ENCODE measurements at places on chromosomes 2 and 18. TPM values are rescaled to one million over a fixed set of nuclear protein-coding genes. Genes with fewer than 3 reads are reported as not detected.

GRCh38 chr2:218273908-218274249, 3.6 kb downstream of the PNKD start:
- H3K4me1 ChIP-seq = peaks cover 51% of the 10 kb centered on the region
- no peaks in the 10 kb centered on the region for H3K27me3 ChIP-seq
- H3K4me3 ChIP-seq = no peak overlapping the region
- peaks cover 53% of the 10 kb centered on the region for H3K36me3 ChIP-seq
- no peak for DNase-seq
- H3K27ac ChIP-seq = peak overlapping the region; percentile 25

GRCh38 chr2:101026253-101026701, 24.2 kb downstream of the RPL31 start:
- no peaks in the 10 kb centered on the region for H3K27me3 ChIP-seq
- no peak for DNase-seq
- H3K27ac ChIP-seq = no peak overlapping the region

DNA sequence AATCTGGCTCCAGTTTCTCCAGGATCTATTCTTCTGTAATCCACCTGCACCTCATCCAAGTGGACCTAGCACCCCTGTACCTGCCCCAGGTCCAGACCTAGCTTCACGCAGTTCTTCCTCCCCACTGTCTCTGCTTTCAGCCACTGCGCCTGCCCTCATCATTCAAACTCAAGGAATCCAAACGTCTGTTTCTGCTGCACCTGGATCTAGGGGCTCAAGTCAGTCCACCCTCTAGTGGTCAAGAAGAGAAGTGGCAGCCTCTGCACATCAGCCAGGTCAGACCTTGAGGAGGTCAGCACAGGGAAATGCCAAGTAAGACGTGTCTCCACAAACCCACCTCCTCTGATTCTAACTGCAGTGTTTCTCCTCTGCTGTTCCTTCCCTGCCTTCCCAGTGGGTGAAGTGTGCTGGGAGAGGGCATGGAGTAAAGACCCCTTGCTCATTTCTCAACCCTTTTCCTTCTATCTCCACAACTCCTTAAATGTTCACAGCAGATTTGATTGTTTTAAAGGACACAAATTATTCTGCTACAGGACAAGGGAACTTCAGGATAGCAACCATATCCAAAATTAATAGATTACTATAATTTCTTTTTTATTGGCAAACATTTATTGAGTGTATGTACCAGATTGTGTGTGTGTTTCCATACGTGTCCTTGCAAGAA, 8.6 kb upstream of the RNF152 start:
- no peaks in the 10 kb centered on the region for H3K36me3 ChIP-seq
- no peak overlapping the region for H3K27ac ChIP-seq
- no peaks in the 10 kb centered on the region for H3K4me1 ChIP-seq
- DNase-seq = peak; percentile 46

DNA sequence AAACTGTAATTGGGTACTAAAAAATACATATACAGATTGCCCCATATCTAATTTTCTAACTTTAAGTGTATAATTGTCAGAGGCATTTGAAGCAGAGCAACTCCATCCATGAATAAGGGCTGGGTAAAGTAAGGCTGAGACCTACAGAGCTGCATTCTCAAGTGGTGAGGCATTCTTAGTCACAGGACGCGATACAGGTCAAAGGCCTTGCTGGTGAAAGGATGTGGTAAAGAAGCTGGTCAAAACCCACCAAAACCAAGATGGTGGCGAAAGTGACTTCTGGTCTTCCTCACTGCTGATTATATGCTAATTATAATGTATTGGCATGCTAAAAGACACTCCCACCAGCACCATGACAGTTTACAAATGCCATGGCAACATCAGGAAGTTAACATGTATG, 50.0 kb downstream of the SLC8A1 start:
- no peak overlapping the region for H3K27ac ChIP-seq
- DNase-seq = no peak
- H3K27me3 ChIP-seq = no peaks in the 10 kb centered on the region
- no peaks in the 10 kb centered on the region for H3K36me3 ChIP-seq
- H3K4me1 ChIP-seq = no peaks in the 10 kb centered on the region
- H3K4me3 ChIP-seq = no peak overlapping the region

GRCh38 chr2:31944828-31945571, 65.8 kb downstream of the MEMO1 start:
- no peaks in the 10 kb centered on the region for H3K36me3 ChIP-seq
- no peak overlapping the region for H3K27ac ChIP-seq
- no peak for DNase-seq
- no peak overlapping the region for H3K4me3 ChIP-seq
- H3K4me1 ChIP-seq = no peaks in the 10 kb centered on the region
- no peaks in the 10 kb centered on the region for H3K27me3 ChIP-seq

- no peak overlapping the region for H3K4me3 ChIP-seq
- no peak overlapping the region for H3K27ac ChIP-seq
- no peaks in the 10 kb centered on the region for H3K27me3 ChIP-seq
- H3K4me1 ChIP-seq = no peaks in the 10 kb centered on the region
Observed at GRCh38 chr2:240292619-240293525, 142.6 kb upstream of the GPC1 start.

- no peaks in the 10 kb centered on the region for H3K27me3 ChIP-seq
- no peak for DNase-seq
- H3K27ac ChIP-seq = no peak overlapping the region
Observed at GRCh38 chr2:101778102-101778501, 80.6 kb downstream of the MAP4K4 start.

DNA sequence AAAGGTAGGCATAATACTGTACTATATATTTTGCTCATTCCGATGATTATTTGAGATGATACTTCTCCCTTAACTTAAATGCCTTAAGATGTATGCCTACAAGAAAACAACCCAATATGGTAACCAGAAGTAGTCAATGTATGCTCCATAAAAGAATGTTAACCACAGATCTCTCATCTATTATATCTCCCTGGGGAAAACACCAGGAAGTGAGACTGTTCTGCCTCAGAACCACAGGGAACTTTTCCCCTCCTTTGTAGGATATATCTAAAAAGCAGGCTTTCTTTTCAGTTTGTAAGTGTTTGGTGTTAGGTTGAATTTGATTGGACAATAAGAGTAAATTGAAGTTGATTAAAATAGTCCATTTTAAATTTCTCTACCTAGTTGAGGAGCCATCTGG, 1160.5 kb upstream of the NXPH2 start:
- H3K4me3 ChIP-seq = no peak overlapping the region
- H3K27ac ChIP-seq = no peak overlapping the region
- no peaks in the 10 kb centered on the region for H3K4me1 ChIP-seq
- no peaks in the 10 kb centered on the region for H3K27me3 ChIP-seq
- no peaks in the 10 kb centered on the region for H3K36me3 ChIP-seq

GRCh38 chr2:7601990-7602389, 684.8 kb downstream of the RNF144A start:
- H3K27ac ChIP-seq = no peak overlapping the region
- H3K4me3 ChIP-seq = no peak overlapping the region
- H3K36me3 ChIP-seq = no peaks in the 10 kb centered on the region
- DNase-seq = no peak

DNA sequence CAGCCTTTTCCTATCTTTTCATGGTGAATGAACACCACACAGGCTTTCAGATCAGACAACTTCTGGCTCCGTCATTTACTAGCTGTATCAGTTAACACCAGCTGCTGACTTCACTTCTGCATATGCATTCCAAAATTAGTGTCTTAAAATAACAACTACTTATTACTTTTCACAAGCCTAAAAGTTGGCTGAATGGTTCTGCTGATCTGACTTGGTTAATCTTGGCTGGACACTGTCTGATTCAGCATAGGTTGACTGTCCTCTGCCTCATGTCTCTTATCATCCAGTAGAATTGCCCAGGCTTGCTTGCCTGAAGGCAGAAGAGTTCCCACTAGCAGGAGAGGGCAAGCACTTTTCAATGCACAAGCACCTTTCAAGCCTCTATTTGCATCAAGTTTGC, 72.7 kb downstream of the MARCHF4 start:
- peak overlapping the region; percentile 20 for H3K27ac ChIP-seq
- H3K4me1 ChIP-seq = peaks cover 8% of the 10 kb centered on the region
- H3K36me3 ChIP-seq = no peaks in the 10 kb centered on the region
- no peak overlapping the region for H3K4me3 ChIP-seq
- H3K27me3 ChIP-seq = no peaks in the 10 kb centered on the region
- DNase-seq = no peak

- no peaks in the 10 kb centered on the region for H3K27me3 ChIP-seq
- no peak overlapping the region for H3K4me3 ChIP-seq
- H3K36me3 ChIP-seq = no peaks in the 10 kb centered on the region
- DNase-seq = no peak
- H3K27ac ChIP-seq = no peak overlapping the region
Observed at GRCh38 chr18:21309248-21309647, 67.2 kb downstream of the GREB1L start.

DNA sequence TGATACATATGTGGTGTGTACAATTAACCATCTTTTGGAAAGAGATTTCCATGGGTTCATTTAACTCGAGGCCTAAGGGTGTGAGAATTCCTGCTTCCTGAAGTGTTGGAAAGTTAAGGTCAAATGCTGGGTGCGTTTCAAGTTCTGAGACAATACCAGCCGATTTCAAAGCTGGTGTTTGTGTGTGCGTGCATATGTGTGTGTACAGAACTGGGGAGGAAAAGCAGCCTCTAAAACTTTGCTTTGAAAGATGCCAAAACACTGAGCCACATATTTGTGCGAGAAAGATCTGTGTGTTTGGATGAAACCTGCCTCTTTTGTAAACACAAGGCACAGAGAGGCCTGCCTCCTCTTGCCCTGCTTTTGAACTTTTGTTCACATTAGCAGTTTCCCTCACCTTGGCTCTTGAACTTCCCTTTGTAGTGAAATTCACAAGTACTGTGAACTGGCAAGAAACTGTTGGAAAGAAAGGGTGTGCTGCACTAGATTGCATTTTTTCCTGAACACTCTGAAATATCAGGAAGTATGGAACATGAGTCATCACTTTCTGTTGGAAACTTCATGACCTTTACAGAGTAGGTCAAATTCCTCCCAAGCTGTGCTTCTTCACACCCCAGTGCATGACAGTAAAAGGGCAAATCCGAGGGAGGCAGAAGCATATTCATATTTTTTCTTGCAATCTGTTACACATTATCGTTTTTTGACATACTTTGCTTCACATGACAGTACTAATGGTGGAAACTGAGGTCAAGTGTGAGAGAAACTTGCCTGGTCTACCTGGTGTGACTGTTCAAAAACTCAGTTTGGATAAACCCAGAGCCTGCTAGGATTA, 20.0 kb upstream of the CAVIN2 start:
- peak overlapping the region; percentile 87 for H3K27ac ChIP-seq
- no peaks in the 10 kb centered on the region for H3K36me3 ChIP-seq
- no peak overlapping the region for H3K4me3 ChIP-seq
- H3K27me3 ChIP-seq = no peaks in the 10 kb centered on the region

DNA sequence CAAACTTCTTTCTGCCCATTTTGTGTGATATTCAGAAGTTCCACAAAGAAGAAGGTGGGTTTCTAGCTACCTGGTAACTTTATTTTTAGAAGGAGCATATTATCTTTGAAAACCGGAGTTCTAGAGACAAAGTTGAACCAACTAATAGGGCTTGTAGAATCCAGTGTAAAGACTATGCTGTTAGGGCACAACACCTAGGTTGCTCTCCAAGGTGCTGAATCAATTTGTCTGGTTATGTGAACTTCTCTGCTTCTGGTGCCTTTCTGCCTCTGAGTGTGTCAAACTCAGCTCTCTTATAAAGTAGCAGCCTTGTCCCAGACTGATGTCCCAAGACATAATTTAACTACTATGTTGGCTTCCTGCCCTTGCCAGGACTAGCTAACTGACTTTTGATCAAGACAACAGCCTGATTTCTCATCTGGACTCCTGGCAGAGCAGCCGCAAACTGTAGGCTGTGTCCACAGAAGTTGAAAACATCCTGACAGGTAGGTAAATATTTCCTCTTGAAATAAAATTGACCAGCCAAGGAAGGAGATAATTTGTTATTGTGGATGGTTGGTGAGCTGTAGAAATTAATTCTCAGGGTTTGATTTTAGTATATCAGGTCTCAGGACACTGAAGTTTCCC, 119.4 kb downstream of the CYRIA start:
- DNase-seq = no peak
- H3K4me1 ChIP-seq = no peaks in the 10 kb centered on the region
- no peak overlapping the region for H3K27ac ChIP-seq
- H3K36me3 ChIP-seq = peaks cover 2% of the 10 kb centered on the region

GRCh38 chr18:75201282-75202270, 7.4 kb downstream of the PTGR3 start:
- no peaks in the 10 kb centered on the region for H3K27me3 ChIP-seq
- peaks cover 3% of the 10 kb centered on the region for H3K36me3 ChIP-seq
- peaks cover 6% of the 10 kb centered on the region for H3K4me1 ChIP-seq
- no peak overlapping the region for H3K4me3 ChIP-seq

DNA sequence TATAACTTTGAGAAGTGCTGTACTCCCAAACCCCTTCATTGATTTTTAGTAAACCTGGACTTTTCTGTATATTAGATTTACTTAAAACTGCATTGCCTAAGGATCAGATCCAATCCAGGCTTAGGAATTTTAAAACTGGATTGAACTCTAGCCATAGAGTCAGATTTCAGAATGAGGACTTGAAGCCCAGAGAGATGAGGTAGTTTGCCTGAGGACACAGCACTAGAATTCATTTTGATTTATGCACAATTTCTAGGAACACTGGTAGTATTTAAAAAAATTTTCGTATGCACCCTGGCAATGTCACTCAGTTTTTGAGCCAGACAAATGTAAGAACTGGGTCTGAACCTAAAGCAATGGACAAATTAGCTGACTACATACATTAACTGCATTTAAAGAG, 144.9 kb downstream of the KCTD1 start:
- no peak overlapping the region for H3K4me3 ChIP-seq
- DNase-seq = no peak
- no peak overlapping the region for H3K27ac ChIP-seq
- H3K27me3 ChIP-seq = no peaks in the 10 kb centered on the region

The CCDC178 gene
- total RNA-seq = not detected

The GRB14 gene
- total RNA-seq = 5.4 TPM

The FHL2 gene
- total RNA-seq = 36.7 TPM

The RASGRP3 gene
- 38.4 TPM for total RNA-seq

The HOXD1 gene
- 0.11 TPM for total RNA-seq

The NIF3L1 gene
- 30.4 TPM for total RNA-seq

The PSMG2 gene
- total RNA-seq = 68.7 TPM

All from thyroid gland (tissue), 4 donors.